Activated T-cell treated with anti-CD3 and anti-CD28 coated beads, Interleukin-2, amount 50 U/mL, for 24 hours (primary cell): ENCODE measurements at places on chromosomes 5 and 9.
A peak's percentile ranks its signal among the peaks of the same experiment; 100 is the strongest.

- no peak for DNase-seq
These were observed 138.4 kb upstream of the ALDH1B1 start for GRCh38 chr9:38254151-38254550.

DNA sequence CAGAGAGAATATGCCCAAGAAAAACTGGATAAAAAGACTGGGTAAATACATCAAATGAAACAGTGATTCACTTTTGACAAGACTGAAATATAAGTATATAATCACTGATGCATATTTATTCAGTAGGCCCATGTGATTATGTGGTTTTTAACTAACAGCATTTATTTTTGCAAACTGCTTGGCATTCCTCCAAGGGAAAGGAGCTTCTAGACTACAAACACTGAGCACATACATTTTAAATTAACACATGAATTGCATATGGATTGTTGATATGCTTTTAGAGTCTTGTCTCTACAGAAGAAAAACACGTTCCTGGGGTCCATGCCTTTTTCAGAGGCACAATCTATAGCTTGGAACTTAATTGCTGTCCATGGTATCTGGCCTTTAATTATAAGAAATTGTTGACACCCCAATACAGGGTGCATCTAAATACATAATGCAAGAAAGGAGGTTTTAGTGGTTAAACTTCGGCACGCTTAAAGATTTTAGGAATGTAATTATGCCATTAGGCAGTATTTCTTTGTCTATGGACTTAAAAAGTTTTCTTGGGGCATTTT is 6.9 kb upstream of the MEIKIN start:
- no peak for DNase-seq

DNA sequence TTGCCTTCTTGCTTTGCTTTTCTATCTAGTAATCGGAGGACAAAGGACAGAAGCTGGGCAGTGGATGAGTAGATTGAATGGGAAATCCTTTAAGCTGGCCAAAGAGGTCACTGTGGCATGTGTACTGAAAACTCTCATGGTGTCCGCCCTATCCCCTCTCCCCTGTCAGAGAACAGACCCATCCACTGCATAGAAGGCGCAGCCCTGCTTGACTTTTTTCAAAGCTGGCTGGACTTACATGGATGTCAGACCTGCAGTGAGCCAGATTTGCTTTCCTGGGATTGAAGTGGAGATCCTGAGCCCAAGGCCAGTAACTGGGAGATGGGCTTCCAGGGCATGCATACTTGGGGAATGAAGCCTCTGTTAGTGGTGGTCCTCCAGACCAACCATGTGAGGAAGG is 329.5 kb downstream of the TRPM3 start:
- no peak for DNase-seq

DNA sequence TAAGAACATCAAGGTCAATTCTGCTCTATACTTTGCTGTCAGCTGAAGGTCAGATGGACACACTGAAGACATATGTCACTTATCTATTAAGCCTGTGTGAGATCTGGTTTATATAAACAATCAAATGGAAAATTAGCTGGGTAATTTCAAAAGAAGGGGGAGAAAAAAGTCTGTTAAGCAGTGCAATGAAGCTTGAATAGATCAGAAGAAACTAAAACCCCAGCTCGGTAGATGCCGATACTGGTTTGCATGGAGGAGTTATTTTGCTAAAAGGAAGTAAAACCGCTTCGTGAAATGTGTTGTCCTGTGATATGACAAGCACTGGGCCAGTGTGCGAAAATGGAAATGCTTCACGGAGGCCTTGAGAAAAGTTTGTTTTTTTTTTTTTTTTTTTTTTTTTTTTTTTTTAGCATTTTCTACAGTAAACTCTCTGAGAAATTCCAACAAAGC is 148.8 kb downstream of the MEF2C start:
- DNase-seq, result no peak

GRCh38 chr9:88923653-88924288 is 67.5 kb upstream of the S1PR3 start:
- peak; percentile 36 for DNase-seq

- DNase-seq, result no peak
These were observed 226.4 kb upstream of the ISL1 start for GRCh38 chr5:51156838-51157237.

GRCh38 chr5:179866241-179867078 is 7.8 kb upstream of the MRNIP start:
- DNase-seq, result peak; percentile 41

DNA sequence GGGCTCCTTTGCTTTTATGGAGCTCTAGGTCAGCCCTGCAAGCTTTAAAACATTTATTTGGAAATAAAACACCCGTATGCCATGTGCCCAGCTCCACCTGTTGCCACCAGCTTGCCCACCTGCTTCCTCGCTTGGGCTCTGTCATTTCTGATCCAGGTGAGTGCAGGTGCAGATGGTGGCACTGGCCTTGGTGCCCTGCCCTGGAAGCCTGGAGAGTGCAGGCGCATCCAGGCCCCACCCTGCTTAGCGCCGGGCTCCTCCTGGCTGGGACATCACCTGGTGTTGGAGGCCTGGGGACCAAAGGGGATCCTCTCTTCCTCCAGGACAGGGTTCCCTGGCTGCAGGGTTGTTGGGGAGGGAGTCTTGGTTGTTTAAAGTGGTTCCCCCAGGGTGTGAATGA is 35.8 kb downstream of the WNK2 start:
- DNase-seq, result no peak
